CD4-positive, alpha-beta T cell (primary cell): ENCODE measurements at places on chromosomes 5 and 9.

DNA sequence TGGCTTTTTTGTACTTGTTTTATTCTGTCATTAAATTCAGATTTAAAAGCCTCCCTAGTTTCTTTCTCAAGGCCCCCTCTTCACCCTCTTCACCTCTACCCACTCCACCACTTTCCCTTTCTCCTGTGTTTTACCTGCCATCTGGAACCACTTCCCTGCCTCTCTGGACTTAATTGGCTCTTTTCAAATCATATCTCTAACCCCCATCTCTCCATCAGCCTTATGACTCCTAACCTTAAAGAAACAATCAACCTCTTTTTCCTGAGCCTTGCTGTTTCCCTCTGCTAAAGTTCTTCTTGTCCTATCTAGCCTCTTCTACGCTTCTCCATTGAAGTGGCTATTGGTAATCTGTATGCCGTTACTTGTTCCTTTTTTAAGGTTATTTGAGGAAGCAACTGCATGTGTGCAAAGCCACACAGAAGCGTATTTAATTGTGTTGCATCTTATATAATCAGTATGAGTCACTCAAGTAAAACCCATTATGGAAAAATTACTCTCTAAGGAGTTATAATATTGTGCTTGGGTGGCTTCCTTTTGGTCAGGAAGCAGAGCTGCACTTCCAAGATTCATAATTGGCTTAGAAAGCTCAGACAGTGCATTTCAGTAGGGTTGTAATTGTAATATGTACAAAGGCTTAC lies 653.6 kb upstream of the ITGA1 start:
- no peak for DNase-seq

DNA sequence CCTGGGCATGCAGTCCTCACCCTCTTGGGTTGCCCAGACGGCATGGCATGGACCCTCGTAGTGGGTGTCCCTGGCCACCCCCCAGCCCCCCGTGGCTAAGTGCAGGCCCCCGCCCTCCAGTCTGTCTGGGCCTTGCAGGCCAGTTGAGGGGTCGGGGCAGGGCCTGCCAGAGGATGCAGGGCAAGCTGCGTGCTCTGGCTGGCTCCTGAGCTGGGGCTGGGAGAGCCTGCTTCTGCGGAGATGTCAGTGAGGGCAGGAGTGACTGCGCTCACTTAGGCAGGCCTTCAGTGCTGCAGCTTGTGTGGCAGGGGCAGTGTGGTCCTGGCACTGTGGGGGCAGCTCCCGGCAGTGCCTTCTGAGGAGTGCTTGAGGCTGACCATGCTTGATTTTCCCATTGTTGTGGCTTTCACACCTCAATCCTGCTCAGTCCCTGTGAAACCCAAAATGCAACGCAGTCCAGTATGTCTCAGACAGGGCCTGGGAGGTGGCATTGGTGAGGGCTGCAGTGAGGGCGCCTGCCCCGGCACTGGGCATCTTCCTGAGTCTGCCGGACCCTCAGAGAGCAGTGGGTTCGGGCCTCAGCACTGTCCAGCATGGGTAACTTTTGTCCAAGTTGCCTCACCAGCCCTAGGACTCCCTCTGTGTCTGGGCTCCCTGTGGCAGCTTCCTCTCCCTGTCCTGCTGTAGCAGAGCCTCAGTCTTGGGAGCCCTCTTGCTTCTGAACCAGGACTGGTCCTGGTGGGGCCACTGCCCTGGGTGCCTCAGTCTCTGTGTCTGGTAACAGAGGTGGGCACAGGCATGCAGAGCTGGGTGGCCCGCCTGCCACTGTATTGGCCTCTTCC lies 93.0 kb downstream of the PHF2 start:
- no peak for DNase-seq

DNA sequence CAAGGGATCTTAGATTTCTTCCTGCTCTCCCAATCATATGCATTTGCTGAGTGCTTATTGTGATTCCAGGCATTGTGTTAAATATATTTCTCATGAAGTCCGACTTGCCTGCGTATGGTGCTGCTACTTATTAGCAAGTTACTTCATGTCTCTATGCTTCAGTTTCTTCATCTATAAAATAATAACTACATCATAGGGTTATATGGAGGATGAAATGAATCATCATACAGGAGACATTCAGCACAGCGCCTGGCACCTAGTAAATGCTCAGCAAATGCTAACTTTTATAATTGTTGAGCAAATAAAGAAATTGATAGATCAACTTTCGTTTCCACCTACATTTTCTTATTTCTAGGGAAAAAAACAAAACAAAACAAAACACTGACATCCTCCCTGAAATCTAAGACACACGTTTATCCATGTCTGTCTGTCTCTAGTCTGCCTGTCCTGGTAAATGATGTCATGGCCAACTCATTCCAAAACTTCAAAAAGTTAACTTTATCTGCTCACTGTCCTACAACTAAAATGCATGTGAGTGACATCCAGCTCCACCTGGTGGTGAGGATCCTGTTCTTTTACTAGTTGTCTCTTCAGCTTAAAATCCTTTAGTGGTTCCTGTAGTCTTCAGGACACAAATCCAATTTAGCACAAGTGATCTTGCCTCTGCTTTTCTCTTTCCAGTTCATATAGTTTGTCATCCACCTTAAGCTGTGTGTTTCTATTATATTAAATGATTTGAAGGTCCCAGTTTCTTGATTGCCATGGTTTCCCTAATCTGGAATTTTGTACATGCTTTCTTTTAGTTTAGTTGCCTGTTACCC lies 27.7 kb downstream of the PPP3R2 start:
- no peak for DNase-seq

- DNase-seq = no peak
Observed at GRCh38 chr5:173825215-173825865, 62.8 kb upstream of the CPEB4 start.

DNA sequence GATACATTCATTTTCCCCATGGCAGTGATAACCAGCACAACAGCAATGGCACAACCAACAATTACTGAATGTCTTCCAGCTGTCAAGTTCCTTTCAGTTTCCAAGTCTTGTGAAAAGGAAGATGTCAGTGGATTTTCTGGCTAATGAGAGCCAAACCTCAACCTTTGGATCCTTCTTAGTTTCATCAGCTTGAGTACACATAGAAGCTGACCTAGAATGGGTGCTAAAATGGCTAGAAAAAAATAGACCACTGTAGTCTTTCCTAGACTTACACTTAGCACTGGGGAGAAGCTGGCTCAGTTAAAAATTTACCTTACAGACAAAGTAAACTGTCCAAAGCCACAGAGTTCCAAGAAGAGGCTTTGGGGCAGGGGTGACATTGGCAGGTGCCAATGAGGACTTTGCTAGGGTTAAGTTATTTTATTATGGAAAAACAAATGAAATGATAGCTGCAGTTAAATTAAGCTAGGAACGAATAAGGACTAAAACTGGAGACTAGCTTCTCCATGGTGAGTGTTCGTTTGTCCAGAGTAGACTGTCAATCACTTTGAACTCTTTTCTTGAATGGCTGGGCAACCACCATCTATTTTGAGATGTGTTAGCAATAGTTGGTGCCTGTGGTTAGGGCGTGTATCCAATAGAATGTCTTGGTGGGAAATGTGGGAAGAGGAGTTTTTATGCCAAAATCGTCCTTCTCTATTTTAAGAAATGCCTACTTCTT lies 25.9 kb upstream of the TXN start:
- no peak for DNase-seq

DNA sequence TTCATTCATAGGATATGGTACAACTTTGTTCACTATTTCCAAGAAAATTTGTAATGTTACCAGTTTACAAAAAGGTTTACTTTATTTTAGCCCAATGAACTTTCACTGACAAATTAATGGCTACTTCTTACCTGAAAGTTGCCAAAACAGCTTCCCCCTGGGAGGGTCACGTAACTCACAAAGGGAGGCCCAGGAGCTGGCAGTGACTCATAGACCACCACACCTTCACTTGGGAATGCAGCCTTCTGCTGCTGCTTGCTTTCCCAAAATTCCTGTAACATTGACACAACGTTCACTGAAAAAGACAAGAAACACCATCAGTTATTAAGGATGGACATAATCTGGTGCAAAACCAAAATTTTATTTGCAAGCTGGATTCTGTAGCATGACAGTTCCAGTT lies 18.1 kb downstream of the LIX1 start:
- no peak for DNase-seq

DNA sequence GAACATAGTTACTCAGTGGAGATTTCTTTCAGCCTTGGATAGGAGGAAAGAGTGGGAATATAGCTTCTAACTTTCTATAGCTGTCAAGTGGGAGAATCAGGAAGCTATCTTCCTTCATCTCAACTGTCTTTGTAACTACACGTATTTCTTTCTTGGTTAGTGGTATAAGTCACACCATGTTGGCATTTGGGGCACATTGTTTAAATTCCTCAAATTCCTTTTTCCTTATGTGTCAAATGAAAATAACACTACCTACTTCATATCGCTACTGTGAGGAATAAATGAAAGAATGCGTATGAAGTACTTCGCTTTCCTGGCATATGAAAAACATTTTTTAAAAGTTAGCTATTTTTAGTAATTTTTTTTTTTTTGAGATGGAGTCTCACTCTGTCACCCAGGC lies 1082.5 kb upstream of the WWC1 start:
- no peak for DNase-seq

- DNase-seq = no peak
Observed at GRCh38 chr5:129002527-129002842, 37.2 kb downstream of the SLC27A6 start.

GRCh38 chr5:170882345-170882744 lies 20.5 kb downstream of the RANBP17 start:
- DNase-seq = no peak

- DNase-seq = no peak
Observed at GRCh38 chr9:126894052-126894603, 20.5 kb upstream of the RALGPS1 start.

GRCh38 chr9:134217431-134218210 lies 53.3 kb upstream of the RNU6ATAC start:
- DNase-seq = no peak

DNA sequence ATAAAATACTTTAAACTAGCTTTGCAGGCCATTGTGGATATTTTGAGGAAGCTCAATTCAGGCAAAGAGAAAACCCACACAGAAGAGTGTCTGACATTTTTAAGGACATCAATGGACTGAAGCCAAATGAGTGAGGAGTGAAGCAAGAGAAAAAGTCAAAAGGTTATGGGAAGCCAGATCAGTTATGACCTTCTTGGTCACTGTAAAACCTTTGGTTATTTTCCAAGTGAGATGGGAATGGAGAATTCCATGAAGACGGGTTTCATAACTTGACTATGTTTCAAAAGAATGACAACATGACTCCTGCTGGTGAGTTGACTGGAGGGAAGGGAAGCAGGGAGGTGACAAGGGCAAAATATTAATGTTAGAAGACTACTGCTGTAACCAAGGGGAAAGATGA lies 585.2 kb downstream of the EFNA5 start:
- no peak for DNase-seq

GRCh38 chr5:174935854-174936474 lies 211.6 kb downstream of the MSX2 start:
- DNase-seq = peak; percentile 5

GRCh38 chr9:121987314-121987713 lies 105.8 kb downstream of the TTLL11 start:
- DNase-seq = no peak

DNA sequence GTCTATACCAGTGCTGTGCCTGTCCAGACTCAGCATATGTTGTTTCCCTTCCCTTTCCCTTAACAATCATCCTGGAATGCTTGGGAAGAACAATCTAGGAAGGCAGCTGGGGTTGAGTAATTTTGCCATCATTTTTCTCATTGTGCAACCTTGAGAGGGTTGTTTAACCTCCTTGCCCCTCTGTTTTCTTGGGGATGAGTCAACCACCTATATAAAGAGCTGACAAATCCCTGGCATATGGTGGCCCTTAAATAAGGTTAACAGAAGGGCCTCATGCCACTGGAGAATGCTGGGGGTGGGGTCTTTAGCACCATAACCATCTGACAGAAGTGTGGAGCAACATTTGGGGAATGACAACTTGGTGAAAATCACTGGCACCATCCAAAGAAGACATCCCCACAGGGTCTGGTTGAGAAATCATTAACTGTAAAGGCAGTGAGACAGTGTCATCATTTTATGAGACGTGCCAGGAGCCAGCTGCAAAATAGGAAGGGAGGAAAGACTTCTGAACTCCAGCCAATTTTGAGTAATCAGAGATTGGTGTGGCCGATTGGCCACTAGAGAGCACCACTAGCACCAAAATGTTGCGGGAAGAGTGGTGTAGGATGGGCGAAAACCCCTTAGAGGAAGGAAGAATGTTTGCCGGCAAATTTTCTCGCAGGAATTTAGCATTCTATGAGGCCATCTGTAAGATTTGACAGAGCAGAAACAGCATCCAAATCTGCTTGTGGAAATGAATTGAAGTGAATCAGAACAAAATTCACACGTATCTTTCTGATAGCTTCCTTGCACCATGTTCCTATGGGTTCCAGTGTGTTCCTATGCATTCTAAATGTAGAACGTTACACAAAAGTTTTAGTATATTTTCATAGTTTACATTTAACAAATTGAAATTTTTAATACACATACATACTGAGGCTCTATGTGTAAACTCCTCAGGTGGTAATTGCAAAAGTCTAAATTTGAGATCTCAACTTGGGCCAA lies 113.8 kb downstream of the MSX2 start:
- DNase-seq = no peak

DNA sequence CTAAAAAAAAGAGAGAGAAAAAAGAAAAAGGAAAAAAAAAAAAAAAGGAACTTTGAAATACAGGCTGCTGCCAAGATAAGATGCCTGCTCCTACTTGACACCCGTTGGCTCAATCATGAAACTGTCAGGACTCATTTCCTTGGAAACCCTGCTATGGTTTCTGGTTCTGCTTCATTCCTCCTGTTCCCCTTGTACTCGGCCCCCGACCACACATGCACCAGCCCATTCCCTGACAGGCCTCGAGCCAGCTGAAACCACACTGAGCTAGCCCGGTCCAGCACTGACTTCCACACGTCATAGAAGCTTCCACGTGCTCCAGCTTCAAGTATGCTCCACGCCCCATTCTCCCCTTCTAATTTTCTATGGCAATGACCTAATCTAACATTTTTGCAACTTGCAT lies 93.2 kb downstream of the MYO10 start:
- DNase-seq = no peak

GRCh38 chr5:6046296-6046967 lies 331.9 kb downstream of the MED10 start:
- no peak for DNase-seq

GRCh38 chr5:1312206-1312605 lies 17.3 kb upstream of the TERT start:
- peak; percentile 72 for DNase-seq
